ENCODE measurements at places on chromosomes 11 and 22.

DNA sequence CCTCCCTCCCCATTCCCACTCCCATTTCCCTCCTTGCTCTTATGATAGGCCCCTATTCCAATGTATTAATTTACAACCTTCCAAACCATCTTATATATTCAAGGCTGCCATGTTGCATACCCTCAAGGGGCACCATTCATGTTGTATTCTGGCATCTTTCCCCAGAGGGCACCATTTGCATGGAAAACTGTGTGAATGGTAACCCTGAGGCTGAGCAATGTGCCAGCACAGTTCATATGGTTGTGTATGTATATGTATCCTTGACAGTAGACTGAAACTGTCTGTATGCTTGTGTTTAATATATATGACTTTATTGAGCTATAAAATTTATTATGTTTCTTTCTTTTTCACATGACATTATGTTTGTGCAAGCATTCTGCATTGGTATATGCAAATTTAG lies 7.3 kb downstream of the RASSF10 start:
- H3K4me1 ChIP-seq: no peaks in the 10 kb centered on the region
- no peak for DNase-seq
- no peaks in the 10 kb centered on the region for H3K27me3 ChIP-seq
- H3K4me3 ChIP-seq: no peak overlapping the region

DNA sequence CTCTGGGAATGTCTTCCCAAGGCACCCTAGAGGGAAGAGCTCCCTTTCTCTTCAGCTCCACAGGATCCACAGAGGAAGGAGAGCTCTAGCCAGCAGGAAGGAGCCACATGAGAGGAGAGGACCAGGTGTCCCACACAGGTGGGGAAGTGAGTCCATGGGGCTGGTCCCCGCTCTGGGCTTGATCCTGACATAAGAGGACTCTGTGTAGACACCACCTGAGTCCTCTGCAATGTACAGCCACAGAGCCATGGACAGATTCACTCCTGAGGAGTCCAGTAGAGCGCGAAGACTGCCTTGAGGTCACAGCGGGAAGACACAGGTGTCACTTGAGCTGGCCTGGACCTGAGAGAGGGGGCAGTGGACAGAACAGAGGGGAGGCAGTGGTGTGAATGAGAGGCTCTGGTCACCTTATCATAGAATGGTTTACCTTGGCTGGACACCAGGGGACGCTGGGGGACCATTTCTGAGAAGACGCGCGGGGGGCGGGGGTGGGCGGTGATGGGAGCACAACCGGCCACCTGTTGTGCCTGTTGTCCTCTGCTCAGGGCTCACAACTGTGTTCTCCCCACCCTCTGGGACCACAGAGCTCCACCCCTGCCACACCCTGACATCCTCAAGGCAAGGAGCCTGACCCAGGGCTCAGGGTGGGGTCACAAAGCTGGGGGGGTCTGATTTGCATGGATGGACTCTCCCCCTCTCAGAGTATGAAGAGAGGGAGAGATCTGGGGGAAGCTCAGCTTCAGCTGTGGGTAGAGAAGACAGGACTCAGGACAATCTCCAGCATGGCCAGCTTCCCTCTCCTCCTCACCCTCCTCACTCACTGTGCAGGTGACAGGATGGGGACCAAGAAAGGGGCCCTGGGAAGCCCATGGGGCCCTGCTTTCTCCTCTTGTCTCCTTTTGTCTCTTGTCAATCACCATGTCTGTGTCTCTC lies 128.2 kb downstream of the ZNF280B start:
- H3K27ac ChIP-seq: no peak overlapping the region
- no peaks in the 10 kb centered on the region for H3K27me3 ChIP-seq
- no peak overlapping the region for H3K4me3 ChIP-seq
- DNase-seq: no peak

DNA sequence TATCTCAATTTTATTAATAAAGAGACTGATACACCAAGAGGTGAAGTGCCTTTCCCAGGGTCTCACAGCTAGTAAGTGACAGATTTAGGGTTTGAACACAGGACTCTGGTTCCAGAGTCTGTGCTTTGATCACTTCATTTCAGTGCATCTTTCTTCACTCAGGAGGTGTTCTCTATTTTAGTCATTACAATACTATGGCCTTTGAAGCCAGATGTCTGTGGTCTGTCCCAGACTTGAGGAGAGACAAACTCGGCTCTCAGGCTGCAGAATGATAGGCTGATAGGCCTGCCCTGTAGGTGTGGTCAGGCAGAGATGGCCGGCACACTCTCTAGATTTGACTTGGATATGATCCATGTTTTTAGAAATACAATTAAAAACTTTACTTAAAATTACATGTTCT lies 478.5 kb upstream of the CCDC90B start:
- H3K4me1 ChIP-seq: no peaks in the 10 kb centered on the region
- H3K4me3 ChIP-seq: no peak overlapping the region

DNA sequence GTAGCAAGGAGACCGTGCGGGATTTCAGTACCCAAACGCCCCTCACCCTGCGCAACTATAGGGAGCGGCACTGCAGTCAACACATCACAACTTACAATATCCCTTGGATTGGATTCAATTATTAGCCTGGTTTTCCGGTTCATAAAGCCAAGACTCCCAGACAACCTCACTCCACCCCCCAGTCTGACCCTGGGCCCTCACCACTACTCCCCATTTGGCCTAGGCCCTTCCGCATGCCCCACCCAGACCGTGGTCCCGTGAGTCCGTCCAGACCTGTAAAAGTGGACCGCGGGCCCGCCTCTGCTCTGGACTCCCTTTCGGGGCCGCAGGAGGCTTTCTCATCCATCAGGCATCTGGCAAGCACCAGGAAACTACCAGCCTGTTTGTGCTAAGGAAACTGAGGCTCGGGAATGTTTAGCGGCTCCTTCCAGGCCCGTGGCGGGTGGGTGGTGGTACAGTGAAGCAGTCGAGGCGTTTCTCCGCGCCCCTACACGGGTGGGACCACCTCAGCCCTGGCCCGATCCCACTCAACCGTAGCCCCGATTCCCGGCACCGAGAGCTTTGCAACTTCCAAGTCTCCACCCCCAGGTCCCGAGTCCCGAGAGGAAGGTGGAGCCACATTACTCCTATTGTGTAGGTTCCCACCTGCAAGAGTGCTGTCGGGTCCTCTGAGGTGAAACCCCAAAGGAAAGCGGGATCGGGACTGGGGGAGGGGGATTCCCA lies 679 bp upstream of the DPP3 start:
- H3K36me3 ChIP-seq: peaks cover 10% of the 10 kb centered on the region
- no peaks in the 10 kb centered on the region for H3K27me3 ChIP-seq
- H3K27ac ChIP-seq: peak overlapping the region; percentile 92

GRCh38 chr11:119306373-119306890 lies 10.5 kb downstream of the MCAM start:
- H3K27me3 ChIP-seq: no peaks in the 10 kb centered on the region
- DNase-seq: peak; percentile 66
- H3K27ac ChIP-seq: peak overlapping the region; percentile 98
- H3K4me3 ChIP-seq: peak overlapping the region; percentile 42

- H3K4me3 ChIP-seq: no peak overlapping the region
Observed at GRCh38 chr11:19844806-19845205, 132.2 kb downstream of the NAV2 start.

DNA sequence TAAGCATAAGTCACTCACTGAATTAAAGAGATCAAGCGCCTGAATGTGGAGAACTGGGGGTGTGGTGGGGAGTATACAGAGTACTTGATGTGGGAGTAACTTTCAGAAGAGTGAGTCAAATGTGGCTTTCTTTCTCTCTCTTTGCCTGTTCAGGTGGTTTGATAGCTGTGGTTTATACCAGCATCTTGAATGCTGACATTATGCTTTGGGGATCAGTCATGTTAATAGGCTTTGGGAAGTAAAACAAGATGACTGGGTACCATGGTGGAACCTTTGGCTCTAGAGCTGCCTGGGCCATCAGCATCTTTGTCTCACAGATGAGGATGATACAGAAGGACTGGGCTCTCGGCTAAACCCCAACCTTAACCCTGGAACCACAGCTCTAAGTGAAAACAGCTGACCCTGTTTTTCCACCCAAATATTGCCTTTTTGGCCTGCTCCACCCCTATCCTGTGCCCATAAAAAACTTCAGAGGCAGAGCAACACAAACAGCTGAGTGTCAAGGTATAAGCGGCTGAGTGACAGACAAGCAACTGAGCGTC lies 58.2 kb upstream of the GNAZ start:
- H3K36me3 ChIP-seq: no peaks in the 10 kb centered on the region
- no peaks in the 10 kb centered on the region for H3K27me3 ChIP-seq
- no peak for DNase-seq
- no peaks in the 10 kb centered on the region for H3K4me1 ChIP-seq
- H3K4me3 ChIP-seq: no peak overlapping the region
- H3K27ac ChIP-seq: no peak overlapping the region

DNA sequence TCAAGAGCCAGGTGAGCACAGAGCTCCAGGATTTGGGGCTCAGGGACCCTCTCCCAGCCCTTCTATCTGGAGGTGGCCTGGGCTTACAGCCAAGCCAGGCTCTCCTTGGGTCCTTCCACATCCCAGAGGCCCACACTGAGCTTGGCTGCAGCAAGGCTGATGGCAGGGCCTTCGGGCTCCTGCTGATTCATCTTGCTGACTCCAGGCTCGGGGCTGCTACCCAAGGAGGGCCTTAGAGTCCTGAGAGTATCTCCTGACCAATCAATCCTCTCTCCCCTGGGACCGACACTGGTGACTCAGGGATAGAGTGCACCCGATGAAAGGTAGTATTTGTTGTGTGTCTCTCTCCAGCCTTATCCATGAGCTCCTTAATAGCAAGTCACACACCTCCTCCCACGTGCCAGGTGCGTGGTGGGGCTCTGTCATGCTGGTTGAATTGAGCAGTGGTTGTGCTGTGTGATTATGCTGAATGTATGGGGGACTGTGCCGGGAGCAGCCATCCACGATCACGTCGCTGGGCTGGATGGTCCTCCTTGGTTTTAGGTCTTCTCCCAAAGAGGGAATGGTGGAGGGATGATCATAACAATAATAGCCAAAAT lies 62.3 kb downstream of the GRIK4 start:
- H3K36me3 ChIP-seq: no peaks in the 10 kb centered on the region
- no peak for DNase-seq
- H3K27ac ChIP-seq: no peak overlapping the region

DNA sequence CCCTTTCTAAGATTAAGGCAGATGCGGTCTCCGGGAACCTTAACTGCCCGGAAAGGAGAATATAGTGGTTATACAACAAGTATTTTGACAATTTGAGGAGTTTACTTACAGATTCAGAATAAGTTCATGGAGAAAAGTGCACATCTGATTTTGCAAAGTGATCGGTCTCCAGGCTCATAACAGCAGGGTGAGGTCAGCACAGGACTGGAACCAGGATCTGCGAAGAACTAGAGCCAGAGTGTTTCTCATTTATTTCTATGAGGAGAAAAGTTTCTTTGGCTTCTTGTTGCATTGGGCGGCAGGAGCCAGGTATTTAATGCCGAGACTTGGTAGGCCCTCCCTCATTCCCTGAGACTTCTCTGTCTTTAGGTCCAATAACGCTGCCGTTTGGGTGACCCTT lies 3.7 kb downstream of the ADAMTS15 start:
- DNase-seq: no peak
- no peak overlapping the region for H3K4me3 ChIP-seq
- H3K27me3 ChIP-seq: no peaks in the 10 kb centered on the region

DNA sequence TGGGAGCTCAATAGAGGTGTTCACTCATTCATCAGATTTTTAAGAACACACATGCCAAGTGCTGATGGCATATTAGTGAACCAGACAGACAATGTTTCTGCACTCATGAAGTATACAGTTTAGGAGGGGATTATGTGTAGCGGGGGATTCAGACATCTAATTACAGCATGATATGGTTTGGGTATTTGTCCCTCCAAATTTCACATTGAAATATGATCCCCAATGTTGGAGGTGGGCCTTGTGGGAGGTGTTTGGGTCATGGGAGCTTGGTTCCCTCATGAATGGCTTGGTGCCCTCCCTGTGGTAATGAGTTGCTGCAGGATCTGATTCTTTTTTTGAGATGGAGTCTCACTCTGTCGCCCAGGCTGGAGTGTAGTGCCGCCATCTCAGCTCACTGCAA lies 8.9 kb upstream of the RAB3IL1 start:
- no peaks in the 10 kb centered on the region for H3K36me3 ChIP-seq
- H3K4me3 ChIP-seq: no peak overlapping the region
- peak; percentile 16 for DNase-seq
- no peaks in the 10 kb centered on the region for H3K4me1 ChIP-seq
- H3K27me3 ChIP-seq: no peaks in the 10 kb centered on the region

GRCh38 chr11:47271328-47271727 lies 1.4 kb downstream of the MADD start:
- H3K4me3 ChIP-seq: peak overlapping the region; percentile 90
- DNase-seq: no peak
- no peaks in the 10 kb centered on the region for H3K27me3 ChIP-seq

- peaks cover 9% of the 10 kb centered on the region for H3K36me3 ChIP-seq
- no peaks in the 10 kb centered on the region for H3K4me1 ChIP-seq
- H3K4me3 ChIP-seq: no peak overlapping the region
- no peak overlapping the region for H3K27ac ChIP-seq
Observed at GRCh38 chr22:45846952-45847351, 130.0 kb downstream of the WNT7B start.

GRCh38 chr22:20636075-20636812 lies 128.8 kb downstream of the MED15 start:
- no peaks in the 10 kb centered on the region for H3K4me1 ChIP-seq
- no peaks in the 10 kb centered on the region for H3K36me3 ChIP-seq
- no peak for DNase-seq
- no peaks in the 10 kb centered on the region for H3K27me3 ChIP-seq
- H3K4me3 ChIP-seq: no peak overlapping the region
- H3K27ac ChIP-seq: no peak overlapping the region

- H3K4me3 ChIP-seq: peak overlapping the region; percentile 92
- DNase-seq: no peak
- H3K27ac ChIP-seq: peak overlapping the region; percentile 98
Observed at GRCh38 chr11:19714022-19714386, 1.4 kb downstream of the NAV2 start.

GRCh38 chr11:86115542-86116385 lies 46.9 kb upstream of the PICALM start:
- H3K4me3 ChIP-seq: no peak overlapping the region
- H3K36me3 ChIP-seq: no peaks in the 10 kb centered on the region
- no peak overlapping the region for H3K27ac ChIP-seq
- DNase-seq: no peak
- H3K4me1 ChIP-seq: peaks cover 5% of the 10 kb centered on the region
- H3K27me3 ChIP-seq: no peaks in the 10 kb centered on the region

- peak overlapping the region; percentile 61 for H3K27ac ChIP-seq
- DNase-seq: no peak
- H3K27me3 ChIP-seq: no peaks in the 10 kb centered on the region
- peaks cover 3% of the 10 kb centered on the region for H3K4me1 ChIP-seq
- H3K4me3 ChIP-seq: no peak overlapping the region
Observed at GRCh38 chr11:34267417-34267816, 90.4 kb downstream of the ABTB2 start.

DNA sequence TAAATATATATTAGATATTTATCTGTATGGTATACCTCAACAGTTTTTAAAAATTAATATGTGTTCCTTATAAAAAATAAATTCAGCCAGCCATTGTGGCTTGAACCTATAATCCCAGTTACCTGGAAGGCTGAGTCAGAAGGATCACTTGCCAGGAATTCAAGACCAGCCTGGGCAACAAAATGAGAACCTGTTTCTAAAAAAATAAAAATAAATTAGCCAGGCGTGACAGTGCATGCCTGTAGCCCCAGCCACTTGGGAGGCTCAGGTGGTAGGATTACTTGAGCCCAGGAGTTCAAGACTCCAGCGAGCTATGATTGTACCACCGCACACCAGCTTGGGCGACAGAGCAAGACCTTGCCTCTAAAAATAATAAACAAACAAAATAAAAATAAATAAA lies 54.9 kb downstream of the PHF21A start:
- H3K27me3 ChIP-seq: no peaks in the 10 kb centered on the region
- H3K36me3 ChIP-seq: peaks cover 3% of the 10 kb centered on the region
- H3K4me3 ChIP-seq: no peak overlapping the region
- H3K27ac ChIP-seq: no peak overlapping the region

GRCh38 chr11:115761348-115761747 lies 257.1 kb upstream of the CADM1 start:
- no peak for DNase-seq
- H3K36me3 ChIP-seq: no peaks in the 10 kb centered on the region
- H3K27me3 ChIP-seq: no peaks in the 10 kb centered on the region
- no peak overlapping the region for H3K27ac ChIP-seq
- no peaks in the 10 kb centered on the region for H3K4me1 ChIP-seq

Measured in ascending aorta (tissue), 2 donors.